Lung (tissue), 17 donors: ENCODE measurements at places on chromosomes 6 and 20.

DNA sequence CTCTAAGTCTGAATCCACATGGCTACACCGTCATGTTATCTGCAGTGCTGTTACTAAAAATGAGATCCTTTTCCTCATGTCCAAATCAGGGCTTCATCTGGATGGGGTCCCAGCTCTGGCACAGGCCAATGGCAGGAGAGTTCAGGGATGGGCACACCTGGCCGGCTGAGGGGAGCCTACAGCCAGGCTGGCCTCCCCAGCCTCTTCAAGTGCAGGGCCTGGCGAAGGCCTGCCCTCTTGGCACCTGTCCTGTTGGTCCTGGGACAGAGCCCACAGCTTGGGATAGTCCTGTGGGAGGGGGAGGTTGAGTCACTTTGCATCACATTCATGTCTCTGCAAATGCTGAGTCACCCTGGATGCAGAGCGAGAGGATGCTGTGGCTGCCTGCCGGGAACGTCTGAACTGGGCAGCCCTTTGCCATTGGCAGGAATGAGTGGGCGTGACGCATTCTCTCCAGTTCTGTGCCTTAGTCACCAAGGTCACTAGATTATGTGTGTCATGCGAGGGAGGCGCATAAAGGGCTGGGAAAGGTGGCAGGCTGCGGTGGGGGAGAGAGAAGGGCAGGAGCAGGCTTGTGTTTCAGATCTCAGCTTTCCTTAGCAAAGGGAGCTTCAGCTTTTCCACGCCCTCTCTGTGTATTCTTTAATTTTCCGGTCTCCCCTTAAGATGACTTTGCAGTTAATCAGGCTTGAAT, 223.2 kb upstream of the ECI2 start:
- DNase-seq, result no peak

DNA sequence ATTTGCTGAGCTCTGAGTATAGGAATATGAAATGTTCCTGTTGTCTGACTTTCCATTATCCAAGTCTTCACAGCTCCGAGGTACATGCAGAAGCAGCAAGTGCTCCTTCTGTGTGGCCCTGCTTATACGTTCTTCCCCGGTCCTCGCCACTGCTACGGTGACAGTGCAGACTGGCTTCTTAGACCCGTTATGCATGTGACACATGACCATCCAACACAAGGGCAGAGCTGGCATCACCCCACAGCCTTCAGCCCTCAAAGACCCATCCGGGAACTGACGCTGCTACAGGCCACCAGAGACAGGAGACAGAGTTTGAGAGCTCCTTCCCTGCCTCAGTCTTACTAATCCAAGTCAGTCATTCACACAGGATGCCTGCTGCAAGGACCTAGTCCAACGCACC, 70.4 kb downstream of the TRAM2 start:
- DNase-seq, result no peak

- no peak for DNase-seq
These were observed 86.6 kb upstream of the TAB2 start for GRCh38 chr6:149230712-149231460.

- peak; percentile 59 for DNase-seq
These were observed 719 bp upstream of the EDN1 start for GRCh38 chr6:12289365-12289919.

DNA sequence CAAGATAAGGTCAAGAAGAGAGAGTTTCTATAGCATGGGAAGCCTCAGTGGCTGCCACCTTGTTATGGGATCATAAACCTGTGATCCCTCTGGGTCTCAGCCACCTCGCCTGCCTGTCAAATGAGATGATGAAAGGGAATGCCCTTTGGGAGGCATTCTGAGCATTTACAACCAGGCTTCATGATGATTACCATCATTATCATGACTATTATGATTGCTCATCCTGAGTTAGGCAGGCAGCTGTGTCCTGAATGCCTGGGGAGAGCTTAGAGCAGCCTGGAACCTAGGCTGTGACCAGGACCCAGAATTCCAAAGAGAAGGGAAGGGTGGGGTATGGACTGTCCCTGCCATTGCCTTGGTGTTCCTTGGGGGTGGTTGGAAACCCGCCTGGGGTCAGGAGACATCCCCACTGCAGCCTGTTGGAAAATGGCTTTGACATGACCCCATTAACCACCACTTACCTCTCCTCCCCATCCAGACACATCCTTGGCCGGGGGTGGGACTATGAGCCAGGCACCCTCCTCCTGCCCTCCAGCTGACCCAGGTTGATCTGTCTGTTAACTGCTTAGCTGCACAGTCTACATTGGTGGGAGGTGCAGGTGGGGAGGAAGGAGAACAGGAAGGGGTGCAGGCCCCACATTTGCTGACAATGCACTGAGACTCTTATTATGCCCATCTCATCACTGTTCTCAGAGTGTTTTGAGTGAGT, 51.9 kb downstream of the LRFN2 start:
- DNase-seq, result no peak
